ENCODE measurements at places on chromosomes 5 and 9. TPM values are rescaled to one million over a fixed set of nuclear protein-coding genes. Genes with fewer than 3 reads are reported as not detected.
A peak's percentile ranks its signal among the peaks of the same experiment; 100 is the strongest.

DNA sequence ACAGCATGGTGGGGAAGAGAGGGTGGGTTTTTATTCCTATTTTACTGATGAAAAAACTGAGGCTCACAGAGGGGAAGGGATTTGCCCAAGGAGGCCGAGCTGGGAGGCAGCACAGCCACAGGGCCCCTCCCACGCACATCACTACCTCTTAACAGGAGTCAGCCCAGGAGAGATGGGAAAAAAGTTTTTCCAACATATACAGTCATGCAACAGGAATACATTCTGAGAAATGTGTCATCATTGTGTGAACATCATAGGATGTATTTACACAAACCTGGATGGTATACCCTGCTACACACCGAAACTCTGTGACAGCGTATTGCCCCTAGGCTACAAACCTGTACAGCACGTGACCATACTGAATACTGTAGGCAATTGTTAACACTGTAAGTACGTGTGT lies 11.6 kb downstream of the TRAF1 start:
- DNase-seq, result no peak
- peaks cover 13% of the 10 kb centered on the region for H3K4me1 ChIP-seq
- H3K4me3 ChIP-seq, result no peak overlapping the region
- H3K27me3 ChIP-seq, result no peaks in the 10 kb centered on the region
- H3K36me3 ChIP-seq, result peaks cover 61% of the 10 kb centered on the region
- no peak overlapping the region for H3K27ac ChIP-seq

Gene CFAP157
- polyA plus RNA-seq, result 0.72 TPM

DNA sequence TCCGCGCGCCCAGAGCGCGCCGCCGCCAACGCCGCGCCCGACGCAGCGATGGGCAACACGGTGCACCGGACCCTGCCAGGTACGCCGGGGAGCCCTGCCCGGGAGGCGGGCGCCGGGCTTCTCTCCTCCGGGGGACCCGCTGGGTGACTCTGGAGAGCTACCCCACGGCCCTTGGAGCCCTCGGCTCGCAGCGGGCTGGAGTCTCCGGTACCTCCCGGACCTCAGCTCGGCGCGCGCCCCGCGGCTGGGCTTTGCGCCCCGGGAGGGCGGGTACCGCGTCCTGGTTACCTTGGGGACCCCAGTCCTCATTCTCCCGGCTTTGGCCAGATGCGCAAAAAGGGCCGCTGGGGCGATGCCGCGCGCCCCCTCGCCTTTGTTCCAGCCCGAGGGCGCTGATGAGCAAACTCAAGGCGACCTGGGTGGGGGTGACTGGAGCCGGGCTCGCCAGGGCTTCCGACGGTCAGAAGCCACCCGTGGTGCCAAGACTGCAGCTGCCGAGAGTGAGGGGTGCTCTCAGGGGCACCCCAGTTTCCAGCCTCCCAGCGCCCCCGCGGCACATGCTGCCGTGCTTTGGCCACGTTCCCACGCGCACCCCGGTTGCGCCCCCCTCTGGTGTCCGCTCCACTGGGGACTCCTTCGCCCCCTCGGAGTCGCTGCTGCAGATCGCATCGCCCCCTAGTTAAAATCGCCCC lies 442 bp downstream of the NEURL1B start:
- no peak for DNase-seq
- H3K27ac ChIP-seq, result no peak overlapping the region
- no peaks in the 10 kb centered on the region for H3K36me3 ChIP-seq

GRCh38 chr9:108296056-108296455 lies 559.7 kb downstream of the ACTL7B start:
- no peak overlapping the region for H3K27ac ChIP-seq
- no peaks in the 10 kb centered on the region for H3K27me3 ChIP-seq
- no peaks in the 10 kb centered on the region for H3K4me1 ChIP-seq

DNA sequence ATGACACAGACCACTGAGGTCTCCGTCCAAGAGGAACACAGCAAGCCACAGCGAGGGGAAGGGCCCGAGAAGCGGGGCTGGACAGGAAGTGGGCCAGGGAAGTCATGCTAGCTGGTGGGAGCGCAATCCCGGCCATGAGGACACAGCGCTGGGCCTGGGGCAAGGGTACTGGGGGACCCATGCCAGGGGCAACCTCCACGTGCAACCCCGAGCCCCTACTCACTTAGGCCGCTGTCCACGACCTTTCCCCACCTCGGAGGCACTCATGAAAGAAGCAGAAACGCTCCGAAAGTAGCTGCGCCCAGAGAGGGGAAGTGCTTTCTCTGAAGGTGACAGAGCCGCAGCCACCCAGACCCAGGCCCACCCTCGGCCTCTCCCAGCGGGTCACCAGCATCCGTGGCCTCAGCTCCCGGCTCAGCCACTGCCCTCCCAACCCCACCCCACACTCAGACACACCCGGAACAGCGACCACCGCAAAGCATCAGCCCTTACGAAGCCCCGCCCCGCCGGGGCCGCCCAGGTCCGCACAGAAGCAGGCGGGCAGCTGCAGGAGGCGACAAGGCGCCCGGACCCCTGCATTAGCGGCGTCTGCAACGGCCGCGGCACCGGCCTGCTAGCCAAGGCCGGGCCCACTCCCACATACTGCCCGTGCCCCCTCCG lies 782 bp downstream of the BICD2 start:
- H3K27ac ChIP-seq, result peak overlapping the region; percentile 56
- H3K4me1 ChIP-seq, result peaks cover 20% of the 10 kb centered on the region
- DNase-seq, result no peak
- no peaks in the 10 kb centered on the region for H3K27me3 ChIP-seq
- no peaks in the 10 kb centered on the region for H3K36me3 ChIP-seq

Gene DMXL1
- polyA plus RNA-seq, result 27.7 TPM

GRCh38 chr5:38639377-38640358 lies 83.2 kb upstream of the LIFR start:
- no peaks in the 10 kb centered on the region for H3K27me3 ChIP-seq
- H3K36me3 ChIP-seq, result no peaks in the 10 kb centered on the region
- H3K27ac ChIP-seq, result no peak overlapping the region
- no peaks in the 10 kb centered on the region for H3K4me1 ChIP-seq

Gene FOXD4L6
- polyA plus RNA-seq, result not detected

DNA sequence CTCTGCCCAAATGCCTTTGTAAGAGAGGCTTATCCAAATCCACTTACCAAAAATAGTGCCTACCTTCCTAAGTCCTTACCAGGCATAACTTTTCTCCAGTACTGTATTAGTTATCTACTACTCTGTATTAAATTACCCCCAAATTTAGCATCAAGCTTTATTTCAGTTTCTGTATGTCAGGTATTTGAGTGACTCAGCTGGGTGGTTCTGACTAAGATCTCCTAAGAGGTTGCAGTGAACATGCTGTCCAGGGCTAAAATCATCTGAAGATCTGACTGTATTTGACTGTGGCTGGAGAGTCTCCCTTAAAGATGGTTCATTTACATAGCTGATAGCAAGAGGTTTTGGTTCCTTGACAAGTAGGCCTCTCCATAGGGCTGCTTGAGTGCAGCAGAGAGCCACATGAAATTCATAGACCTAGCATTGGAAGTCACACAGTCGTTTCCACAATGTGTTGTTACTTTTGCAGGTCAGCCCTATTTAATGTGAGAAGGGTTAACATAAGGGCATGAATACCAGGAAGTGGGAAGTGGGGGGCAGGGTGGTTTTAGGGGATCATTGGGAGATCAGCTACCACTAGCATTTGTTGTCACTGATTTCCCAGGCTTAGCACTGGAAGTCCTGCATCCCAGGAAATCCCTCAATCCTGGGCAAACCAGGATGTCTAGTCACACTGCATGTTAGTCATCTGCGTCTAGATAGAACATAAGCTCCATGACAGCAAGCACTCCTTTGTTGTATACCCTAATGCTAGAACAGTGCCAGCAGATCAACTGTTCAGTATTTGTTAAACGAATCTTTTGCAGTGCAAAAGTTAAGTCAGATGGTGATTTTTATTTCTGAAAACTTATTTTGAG lies 2.0 kb upstream of the ZNF622 start:
- peak; percentile 57 for DNase-seq
- peak overlapping the region; percentile 95 for H3K4me3 ChIP-seq
- peaks cover under 1% of the 10 kb centered on the region for H3K36me3 ChIP-seq

DNA sequence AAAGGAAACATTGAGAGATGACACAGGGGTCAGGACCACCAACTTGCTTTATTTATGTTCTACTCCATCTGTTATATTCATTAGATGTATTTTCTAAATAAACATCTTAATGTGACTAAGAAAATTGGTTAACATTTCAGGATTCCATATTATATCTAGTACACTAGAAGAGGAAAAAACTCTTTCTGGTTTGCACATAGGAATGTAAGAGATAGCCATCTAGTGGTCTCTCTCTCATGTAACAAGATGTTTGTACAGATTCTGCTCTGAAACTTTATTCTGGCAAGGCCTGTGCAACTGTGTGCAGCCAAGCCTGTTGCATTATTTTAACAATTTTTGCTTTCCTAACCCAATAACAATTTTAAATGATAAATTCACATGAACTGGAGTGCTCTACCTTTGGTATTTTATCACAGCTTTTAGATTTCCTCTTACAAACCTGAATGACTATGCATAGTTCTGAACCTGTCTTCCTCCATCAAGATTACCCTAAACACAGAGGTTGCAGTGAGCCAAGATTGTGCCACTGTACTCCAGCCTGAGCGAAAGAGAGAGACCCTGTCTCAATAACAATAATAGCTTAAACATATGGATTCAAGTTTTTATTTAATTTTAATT lies 148.2 kb downstream of the GIN1 start:
- H3K27ac ChIP-seq, result no peak overlapping the region
- H3K4me3 ChIP-seq, result no peak overlapping the region
- no peaks in the 10 kb centered on the region for H3K27me3 ChIP-seq
- H3K4me1 ChIP-seq, result no peaks in the 10 kb centered on the region

DNA sequence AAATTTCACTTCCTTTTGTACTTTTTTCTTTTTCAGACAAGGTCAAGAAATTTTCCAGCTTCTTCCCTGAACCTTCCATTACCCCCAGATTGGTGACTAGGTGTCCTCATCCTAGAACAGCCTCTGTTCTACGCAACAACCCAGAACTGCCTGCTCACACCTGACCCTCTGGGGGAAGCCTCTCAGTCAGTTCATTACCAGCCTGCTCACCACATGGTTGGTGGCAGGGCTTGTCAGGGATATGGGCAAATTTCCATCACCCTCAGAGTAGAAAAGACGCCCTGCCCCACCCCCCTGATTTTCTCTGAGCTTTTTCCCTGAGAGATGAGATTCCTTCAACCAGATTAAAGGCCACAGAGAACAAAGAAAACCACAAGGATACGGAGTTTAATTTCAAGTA lies 5.3 kb upstream of the CFAP95 start:
- no peak overlapping the region for H3K27ac ChIP-seq
- H3K4me1 ChIP-seq, result no peaks in the 10 kb centered on the region
- no peak overlapping the region for H3K4me3 ChIP-seq
- no peaks in the 10 kb centered on the region for H3K27me3 ChIP-seq

Gene ECSCR
- not detected for polyA plus RNA-seq

DNA sequence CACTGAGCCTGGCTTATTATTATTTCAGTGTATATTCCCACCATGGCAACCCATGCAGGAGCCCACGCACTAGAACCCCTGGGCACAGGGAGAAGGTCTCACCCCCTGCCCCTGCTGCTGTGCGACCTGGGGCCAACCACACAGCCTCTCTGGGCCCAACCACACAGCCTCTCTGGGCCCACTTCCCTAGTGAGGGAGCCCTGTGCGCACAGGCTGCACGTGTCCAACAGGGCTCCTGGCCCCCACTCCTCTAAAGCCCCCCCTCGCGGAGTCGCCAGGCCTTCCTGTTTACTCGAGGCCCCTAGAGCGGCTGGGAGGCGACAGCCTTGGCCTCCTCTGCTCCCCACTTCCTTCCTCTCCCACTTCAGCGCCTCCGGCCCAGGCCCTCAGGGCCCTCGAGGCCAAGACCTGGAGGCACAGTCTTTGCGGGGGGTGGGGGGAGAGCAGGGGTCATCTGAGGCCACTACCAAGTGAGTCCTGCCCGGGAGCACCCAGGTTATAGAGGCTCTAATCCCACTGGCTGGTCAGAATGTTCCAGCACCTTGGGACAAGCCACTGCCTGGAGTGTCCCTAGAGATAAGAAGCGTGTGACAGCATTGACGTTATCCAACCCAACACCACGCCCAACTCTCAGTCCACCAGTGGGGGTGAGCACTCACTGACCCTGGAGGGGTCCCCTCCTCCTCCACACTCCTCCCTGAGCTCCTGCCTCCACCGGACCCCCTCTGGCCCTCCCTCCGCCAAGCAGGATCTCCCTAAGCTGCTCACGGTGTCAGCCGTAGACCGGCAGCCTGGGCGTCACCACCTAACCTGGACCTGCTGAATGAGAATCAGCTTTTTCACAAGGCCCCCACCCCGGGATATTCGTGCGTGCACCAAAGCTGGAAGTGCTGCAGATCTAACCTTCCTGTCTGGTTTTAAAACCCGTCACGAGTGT lies 7.9 kb upstream of the ENG start:
- no peak overlapping the region for H3K27ac ChIP-seq
- H3K36me3 ChIP-seq, result no peaks in the 10 kb centered on the region
- H3K4me1 ChIP-seq, result peaks cover 31% of the 10 kb centered on the region
- H3K4me3 ChIP-seq, result no peak overlapping the region

- no peak overlapping the region for H3K27ac ChIP-seq
- DNase-seq, result no peak
- peaks cover 12% of the 10 kb centered on the region for H3K4me1 ChIP-seq
- no peaks in the 10 kb centered on the region for H3K36me3 ChIP-seq
Measured at GRCh38 chr9:93119953-93120845, 13.9 kb downstream of the NINJ1 start.

DNA sequence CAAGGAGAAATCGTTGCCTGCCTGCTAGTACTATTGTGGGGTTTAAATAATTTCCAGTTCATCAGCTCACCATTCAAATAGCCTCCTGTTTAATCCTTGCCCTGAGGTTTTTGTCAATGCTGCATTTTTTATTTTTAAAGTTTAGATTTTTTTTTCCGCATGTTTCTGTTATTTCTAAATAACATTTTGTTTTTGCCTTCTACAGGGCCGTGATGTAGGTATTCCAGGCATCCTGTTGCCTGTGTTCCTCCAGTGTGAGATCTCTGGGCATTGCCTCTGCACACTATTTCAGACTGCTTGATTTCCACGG lies 124.3 kb downstream of the HSD17B3 start:
- no peak overlapping the region for H3K27ac ChIP-seq
- no peaks in the 10 kb centered on the region for H3K4me1 ChIP-seq
- no peak overlapping the region for H3K4me3 ChIP-seq
- H3K36me3 ChIP-seq, result no peaks in the 10 kb centered on the region
- no peak for DNase-seq

Gene NCBP1
- 76.3 TPM for polyA plus RNA-seq
